Stimulated activated CD4-positive, alpha-beta T cell treated with anti-CD3 and anti-CD28 coated beads, Interleukin-1b, Interleukin-23, amount 100 ng/mL, for 24 hours (primary cell): ENCODE measurements at places on chromosomes 1 and 21.

DNA sequence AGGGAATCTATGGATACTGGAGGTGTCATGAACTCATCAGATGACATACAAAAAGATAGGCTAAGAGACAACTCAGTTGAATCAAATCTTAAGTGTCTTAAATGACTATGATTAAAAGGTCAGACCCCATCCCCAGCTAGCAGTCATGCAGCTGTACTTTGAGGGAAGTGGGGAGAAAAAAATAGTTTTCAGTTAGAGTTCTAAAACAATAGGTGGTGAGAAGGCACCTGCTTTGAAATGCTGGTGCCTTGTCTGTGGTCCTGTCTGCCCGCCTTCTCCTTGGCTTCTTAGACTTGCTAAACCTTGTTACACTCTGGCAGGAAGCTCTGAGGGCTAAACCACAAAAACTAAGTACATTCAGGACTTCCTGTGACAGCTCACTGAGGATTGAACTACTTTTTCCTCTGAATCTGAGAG is 15.3 kb downstream of the CD2 start:
- no peak for DNase-seq

DNA sequence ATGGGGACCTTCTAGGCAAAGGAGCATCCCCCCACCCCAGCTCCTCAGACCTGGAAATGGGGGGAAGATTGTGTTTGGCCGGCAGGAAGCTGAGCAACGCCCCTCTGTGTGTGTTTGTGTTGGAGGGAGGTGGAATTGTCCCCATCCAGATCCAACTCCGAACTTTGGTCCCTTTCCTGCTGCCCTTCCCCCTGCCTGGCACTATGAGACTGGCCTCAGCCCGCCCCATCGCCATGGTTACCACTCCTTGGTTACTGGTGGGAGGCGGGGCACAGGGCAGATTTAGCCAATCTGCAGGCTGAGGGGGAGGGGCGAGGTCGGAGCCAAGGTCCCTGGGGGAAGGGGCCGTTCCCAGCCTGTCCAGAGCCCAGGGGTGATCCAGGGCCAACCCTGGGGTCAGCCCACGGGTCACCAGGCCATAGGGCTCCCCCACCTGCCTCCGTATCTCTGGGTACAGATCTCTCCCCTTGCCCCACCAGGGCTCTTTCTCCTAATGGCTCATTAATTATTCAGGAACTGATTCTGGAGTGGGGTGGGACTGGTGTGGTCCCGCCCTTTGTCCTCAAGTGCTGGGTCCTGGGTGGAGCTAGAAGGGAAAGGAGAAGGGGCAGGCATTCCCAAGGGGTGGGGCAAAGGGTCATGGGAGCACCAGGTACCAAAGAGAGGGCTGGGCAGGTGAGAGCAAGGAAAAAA is 15.2 kb downstream of the PTPRF start:
- DNase-seq, result no peak

DNA sequence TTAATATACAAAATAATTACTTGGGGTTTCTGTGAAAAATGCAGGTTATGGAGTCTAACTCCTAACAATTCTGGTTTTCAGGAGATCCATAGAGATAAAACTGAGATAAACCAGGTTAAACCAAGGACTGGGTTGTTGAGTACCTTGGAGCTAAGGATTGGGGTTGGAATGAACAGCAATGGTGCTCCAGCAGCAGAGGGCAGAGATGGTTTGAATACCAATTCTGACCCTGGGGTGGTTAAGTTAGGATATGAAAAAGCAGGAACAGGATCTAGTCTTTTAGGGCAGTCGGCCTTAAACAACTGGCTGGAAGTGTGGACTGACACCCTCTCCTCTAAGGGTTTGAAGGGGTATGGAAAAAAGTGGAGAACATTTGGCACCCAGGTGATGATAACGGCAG is 53.0 kb downstream of the UROD start:
- DNase-seq, result no peak

GRCh38 chr1:70146488-70146887 is 58.9 kb downstream of the LRRC40 start:
- DNase-seq, result no peak

DNA sequence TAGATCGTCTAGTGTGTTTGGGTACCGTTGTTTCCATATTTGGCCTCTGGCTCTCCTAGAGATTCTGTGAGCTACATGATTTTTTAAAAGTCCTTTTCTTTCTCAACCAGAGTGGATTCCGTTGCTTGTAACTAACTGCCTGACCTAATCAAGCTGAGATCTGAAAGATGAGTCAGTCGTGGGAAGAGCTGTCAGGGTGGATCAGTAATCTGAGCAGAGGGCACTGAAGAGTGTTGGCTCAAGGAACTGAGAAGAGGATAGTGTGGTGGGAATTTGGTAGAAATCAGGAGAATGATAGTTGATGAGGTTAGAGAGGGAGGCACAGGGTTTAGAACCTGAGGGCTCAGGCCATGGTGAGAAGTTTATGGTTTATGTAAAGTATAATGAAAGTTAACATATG is 52.2 kb downstream of the TRAF5 start:
- DNase-seq, result no peak

DNA sequence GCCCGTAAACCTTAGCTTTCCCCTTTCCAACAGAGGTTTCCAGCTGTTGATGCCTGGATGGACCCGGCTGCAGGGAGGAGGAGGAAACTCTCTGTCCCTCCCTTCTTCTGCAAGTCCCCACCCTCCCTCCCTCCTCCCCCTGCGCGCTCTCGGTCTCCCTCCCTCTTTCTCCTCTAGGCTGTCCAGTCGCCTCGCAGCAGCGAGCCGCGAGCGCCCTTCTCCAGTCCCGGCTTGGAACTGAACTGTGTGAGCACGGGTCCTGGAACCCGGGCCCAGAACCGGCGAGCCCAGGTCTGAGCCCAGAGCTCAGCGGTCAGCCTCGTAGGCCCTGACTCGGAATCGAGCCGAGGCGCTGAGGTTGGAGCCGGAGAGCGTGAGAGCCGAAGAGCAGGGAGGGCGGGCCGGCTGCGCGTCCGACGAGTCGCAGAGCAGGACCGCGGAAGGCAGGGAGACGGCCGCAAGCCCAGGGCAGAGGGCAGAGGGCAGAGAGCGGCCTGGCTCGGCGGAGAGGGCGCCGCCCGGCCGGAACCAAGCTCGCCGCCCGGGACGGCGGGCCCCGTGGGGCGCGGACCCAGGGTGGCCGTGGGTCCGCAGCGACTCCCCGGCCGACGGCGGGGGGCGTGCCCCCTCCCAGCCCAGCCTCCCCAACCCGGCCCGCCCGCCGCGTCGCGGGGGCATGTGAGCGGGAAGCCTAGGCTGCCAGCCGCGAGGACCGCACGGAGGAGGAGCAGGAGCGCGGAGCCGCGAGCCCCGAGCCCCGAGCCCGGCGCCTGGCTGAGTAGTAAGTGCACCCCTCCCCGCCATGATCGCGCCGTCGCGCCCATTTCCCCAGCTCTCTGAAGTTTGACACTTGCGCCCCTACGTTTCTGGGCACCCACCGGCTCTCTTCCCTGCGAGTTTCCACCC is at the start of gene SOX13:
TSS of gene SOX13 (plus strand) at position 185 of the 906 bp plus-strand sequence. CDS start 39,801 bp downstream, outside the sequence.
- DNase-seq, result no peak

- DNase-seq, result no peak
Observed at GRCh38 chr1:77424236-77424635, 142.4 kb downstream of the AK5 start.

DNA sequence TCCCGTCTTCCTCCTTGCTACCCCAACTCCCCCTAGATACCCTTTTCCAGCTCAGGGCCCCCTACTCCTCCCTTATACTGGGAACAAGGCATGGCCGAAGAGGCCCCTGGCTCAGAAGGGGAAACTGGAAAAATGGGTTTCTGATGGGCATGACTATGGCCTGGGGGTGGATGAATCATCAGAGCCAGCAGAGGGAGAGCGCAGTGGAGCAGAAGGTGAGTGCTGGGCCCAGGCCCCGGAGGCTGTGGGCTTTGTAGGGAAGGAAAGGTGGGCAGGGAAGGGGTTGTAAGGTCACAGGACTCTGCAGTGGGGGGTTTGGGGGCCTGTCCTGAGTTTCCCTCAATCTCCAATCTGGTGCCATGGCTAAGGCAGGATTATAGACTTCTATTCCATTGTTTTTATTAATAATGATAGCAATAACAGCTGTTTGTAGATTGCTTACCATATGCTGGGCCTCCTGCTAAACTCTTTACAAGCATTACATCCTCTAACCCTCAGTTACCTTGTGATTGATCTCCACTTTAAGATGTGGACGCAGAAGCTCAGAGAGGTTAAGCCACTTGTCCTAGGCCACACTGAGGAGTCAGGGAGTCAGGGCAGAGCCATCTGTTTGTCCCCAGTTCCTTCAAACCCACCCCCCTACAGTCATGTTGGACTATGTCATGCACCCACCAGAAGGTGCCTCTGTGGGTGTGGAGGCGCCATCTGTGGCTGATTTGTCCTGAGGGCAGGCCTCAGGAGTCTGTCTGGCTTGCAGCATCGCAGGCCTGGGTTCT is 36.2 kb upstream of the ZNF362 start:
- DNase-seq, result no peak

DNA sequence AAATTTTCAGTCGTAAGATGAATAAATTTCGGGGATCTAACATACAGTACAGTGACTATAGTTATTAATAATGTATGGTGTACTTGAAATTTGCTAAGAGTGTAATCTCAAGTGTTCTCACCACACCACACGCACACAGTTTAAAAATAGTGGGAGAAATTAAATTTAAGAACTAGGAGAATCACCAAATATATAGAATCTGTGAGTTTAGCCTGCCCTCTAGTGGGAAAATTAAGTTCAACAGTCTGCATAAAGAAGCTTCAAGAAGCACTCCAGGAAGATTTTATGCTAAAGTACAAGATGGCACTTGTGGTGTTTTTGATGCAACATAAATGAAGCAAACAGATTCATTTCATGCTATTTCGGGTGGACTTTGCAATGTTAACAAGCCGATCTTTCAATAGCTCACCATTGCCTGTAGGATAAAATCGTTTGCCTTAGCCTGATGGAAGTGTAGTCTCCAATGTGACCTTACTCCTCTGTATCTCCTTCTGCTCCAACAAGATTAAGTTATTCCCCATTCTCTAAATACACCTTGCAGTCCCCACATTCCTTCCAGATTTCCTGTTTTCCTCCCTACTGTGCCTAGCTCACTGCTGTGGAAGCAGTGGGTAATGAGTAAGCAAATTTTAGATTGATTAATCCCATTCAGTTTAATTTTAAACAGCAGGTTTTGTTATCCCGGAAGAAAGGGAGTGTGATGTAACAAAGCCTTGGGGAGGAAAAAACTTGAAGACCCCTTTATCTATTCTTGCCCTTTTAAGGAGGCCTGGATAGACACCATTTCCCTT is 8.7 kb upstream of the PIK3C2B start:
- no peak for DNase-seq

DNA sequence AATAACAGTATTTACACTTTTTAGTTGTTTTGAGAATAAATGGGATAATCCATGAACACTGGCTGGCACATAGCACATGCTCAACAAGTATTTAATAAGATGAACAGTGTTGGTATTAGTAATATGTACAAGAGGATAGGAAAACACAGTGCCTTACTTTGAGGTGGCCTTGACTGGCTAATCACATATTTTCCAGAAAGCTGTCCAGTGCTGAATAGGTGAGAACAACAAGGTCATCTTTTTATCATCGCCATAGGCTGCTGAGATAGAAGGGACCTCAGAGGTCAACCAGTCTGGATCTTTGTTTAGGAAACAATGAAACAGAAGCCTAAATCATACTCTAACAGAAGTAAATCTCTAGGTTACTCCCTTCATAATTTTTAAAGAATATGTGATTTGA is 89.7 kb upstream of the BCL9 start:
- DNase-seq, result no peak

GRCh38 chr1:245356891-245357585 is 202.3 kb downstream of the KIF26B start:
- no peak for DNase-seq

GRCh38 chr1:227136210-227136820 is 182.0 kb downstream of the CDC42BPA start:
- no peak for DNase-seq

DNA sequence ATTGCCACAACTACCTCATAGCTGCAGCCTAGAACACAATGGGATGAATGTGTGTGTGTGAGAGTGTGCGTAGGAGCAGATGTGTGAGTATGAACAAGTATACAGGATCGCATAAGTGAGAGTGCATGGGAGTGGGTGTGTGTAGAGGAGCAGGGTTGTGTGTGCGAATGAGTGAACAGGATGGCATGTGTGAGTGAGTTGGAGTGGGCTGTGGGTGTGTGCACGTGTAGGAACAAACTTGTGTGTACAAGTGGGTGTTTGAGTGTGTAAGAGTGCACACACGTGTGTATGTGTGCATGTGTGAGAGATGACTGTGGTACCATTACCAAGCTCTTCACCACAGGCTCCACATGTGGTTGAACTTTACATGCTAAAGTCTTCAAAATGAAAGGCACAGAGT is 175.4 kb upstream of the EDN2 start:
- DNase-seq, result no peak

DNA sequence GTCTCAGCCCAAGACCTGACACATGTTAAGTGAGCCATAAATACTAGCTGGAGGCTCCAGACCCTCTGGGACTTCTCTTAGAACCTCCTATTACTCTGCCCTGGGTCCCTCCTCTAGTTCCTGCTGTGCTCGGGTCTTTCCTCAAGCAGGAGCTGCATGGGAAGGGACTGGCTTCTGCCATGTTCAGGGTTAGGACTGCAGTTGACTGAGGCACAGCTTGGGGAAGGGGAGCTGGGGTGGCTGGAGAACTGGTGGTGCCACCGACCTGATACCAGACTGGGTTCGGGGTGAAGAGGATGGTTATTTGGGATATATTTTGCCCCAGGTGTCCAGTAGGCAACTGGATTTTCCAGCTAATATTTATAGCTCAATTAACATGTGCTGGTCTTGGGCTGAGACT is 15.7 kb downstream of the HYI start:
- DNase-seq, result no peak

DNA sequence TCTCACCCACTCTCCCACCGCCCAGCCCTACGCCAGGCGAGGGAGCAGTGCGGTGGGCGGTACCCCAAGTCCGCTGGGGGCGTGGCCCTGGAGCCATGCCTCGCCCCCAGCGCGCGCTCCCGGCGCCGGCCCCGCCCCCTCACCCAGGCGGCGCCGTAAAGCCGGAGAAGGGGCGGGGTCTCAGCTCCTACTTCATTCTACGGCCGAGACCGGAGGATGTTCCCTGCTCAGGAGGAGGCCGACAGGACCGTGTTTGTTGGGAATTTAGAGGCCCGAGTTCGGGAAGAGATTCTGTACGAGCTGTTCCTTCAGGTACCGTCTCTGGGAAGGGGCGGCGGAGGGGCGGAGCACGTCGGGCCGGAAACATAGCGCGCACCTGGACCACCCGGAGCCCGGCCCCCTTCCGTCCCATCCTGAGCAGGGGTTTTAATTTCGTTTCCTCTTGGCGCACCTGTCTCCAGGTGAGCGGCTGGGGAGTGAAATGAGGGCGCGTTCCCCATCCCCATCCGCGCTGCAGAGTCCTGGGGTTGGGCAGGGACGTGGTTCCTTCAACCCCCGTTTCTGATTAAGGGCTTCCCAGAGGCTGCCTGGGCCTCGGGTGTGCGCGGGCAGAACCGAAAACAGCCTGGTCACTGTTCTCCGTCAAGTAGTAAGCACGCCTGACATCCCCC is at the start of gene RBM11:
TSS of gene RBM11 (plus strand) at position 187 of the 671 bp plus-strand sequence. CDS start at position 217, 30 bp downstream.
- peak; percentile 74 for DNase-seq

DNA sequence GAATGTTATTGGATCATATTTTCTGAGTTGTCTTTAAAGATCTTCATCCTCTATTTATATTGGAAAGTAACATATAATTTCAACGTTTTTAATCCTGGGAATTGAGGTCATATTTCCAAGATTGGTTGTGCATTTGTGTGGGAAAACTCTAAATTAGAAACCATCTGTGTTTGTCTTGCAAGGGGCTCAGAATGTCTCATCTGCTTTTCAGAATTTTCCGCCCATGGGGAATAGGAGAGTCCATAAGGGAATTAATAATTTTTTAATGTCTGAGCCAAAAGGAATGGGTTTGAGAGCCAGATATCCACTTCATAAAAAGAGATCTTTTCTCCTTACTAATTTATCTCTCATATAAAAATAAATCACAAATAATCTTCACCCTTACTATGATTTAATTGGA is 84.8 kb upstream of the MAP1LC3C start:
- no peak for DNase-seq

GRCh38 chr1:220378571-220379302 is 106.5 kb upstream of the RAB3GAP2 start:
- no peak for DNase-seq
